ENCODE measurements at places on chromosomes 6 and 20. TPM values are rescaled to one million over a fixed set of nuclear protein-coding genes. Genes with fewer than 3 reads are reported as not detected.

GRCh38 chr6:23533944-23534343 is 592.1 kb upstream of the NRSN1 start:
- no peak for DNase-seq
- no peaks in the 10 kb centered on the region for H3K27me3 ChIP-seq
- no peaks in the 10 kb centered on the region for H3K4me1 ChIP-seq
- H3K36me3 ChIP-seq, result no peaks in the 10 kb centered on the region
- no peak overlapping the region for H3K27ac ChIP-seq

The BPIFB2 gene
- 1.6 TPM for total RNA-seq

The ZBTB12 gene
- 2.8 TPM for total RNA-seq

DNA sequence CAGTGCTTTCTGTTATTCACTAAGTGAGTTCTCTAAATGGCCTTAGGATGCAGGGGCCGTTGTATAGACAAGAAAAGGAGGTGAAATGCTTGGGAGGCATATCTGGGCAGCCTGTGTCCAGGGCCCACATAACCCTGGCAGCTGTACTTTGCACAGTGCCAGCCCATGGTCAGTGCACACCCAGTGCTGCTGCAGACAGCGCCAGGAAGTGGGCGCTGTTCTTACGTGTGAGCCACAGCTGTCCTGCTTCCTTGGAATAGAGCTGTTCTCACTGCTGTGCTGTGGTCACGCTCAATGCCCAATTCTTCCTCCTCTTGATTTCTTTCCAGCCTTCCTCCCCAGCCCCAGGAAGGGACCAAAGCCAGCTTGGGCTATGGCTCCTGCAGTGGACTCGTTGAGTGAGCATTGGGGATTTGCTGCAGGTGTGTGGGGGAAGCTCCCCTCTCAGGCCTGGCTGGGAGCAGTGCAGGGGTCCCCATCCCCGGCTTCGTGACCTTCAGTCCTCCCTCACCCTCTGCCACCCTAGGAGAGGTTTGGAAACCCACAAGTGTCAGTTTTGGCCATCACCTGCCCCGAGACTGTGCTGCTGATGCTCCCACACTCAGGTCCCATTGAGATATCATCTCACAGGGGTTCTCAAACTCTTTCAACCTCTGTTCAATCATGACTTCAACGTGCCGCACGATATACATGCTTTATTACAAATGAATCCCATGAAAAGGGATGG is 246.8 kb upstream of the EXOC2 start:
- peaks cover 25% of the 10 kb centered on the region for H3K27me3 ChIP-seq
- H3K4me1 ChIP-seq, result no peaks in the 10 kb centered on the region
- no peak overlapping the region for H3K27ac ChIP-seq
- H3K36me3 ChIP-seq, result no peaks in the 10 kb centered on the region

DNA sequence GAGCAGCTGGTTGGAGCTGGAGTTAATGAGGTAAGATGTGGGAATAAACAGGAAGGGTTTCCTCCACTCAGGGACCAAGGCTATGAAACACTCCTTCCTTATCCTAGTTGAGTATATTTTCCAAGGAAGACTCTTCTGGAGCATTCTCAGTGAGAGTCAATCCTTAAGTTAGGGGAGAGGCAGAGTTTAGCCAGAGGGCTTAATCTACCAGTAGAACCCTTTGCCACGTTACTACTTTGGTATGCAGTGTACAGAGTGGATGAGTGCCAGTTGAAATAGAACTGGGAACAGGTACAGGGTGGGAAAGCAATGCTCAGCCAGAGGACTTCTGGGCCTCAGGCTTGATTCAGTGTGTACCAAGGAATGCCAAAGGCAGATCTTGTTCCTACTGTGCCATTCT is 114.3 kb downstream of the UBE3D start:
- H3K36me3 ChIP-seq, result no peaks in the 10 kb centered on the region
- H3K27ac ChIP-seq, result no peak overlapping the region
- H3K27me3 ChIP-seq, result no peaks in the 10 kb centered on the region
- no peaks in the 10 kb centered on the region for H3K4me1 ChIP-seq
- no peak overlapping the region for H3K4me3 ChIP-seq

GRCh38 chr20:57450419-57450818 is 59.2 kb downstream of the RBM38 start:
- peaks cover 7% of the 10 kb centered on the region for H3K4me1 ChIP-seq
- H3K4me3 ChIP-seq, result no peak overlapping the region
- H3K27ac ChIP-seq, result no peak overlapping the region

The MCHR2 gene
- not detected for total RNA-seq

The DEFB126 gene
- not detected for total RNA-seq

The SLC22A1 gene
- total RNA-seq, result not detected

The GHRH gene
- not detected for total RNA-seq

GRCh38 chr20:19768325-19768842 is 10.3 kb downstream of the RIN2 start:
- no peak overlapping the region for H3K27ac ChIP-seq
- H3K36me3 ChIP-seq, result no peaks in the 10 kb centered on the region
- no peak for DNase-seq

GRCh38 chr6:33178755-33179475 is 13.4 kb downstream of the COL11A2 start:
- H3K27me3 ChIP-seq, result no peaks in the 10 kb centered on the region
- H3K4me1 ChIP-seq, result no peaks in the 10 kb centered on the region
- H3K36me3 ChIP-seq, result no peaks in the 10 kb centered on the region
- H3K27ac ChIP-seq, result no peak overlapping the region
- H3K4me3 ChIP-seq, result no peak overlapping the region

The RSPH9 gene
- total RNA-seq, result not detected

GRCh38 chr20:11158146-11158545 is 484.3 kb upstream of the JAG1 start:
- no peaks in the 10 kb centered on the region for H3K36me3 ChIP-seq
- H3K27me3 ChIP-seq, result no peaks in the 10 kb centered on the region
- H3K4me1 ChIP-seq, result peaks cover 4% of the 10 kb centered on the region
- no peak overlapping the region for H3K4me3 ChIP-seq
- H3K27ac ChIP-seq, result no peak overlapping the region

GRCh38 chr20:5570452-5570851 is 179.7 kb upstream of the SHLD1 start:
- H3K4me1 ChIP-seq, result no peaks in the 10 kb centered on the region
- no peak overlapping the region for H3K4me3 ChIP-seq
- no peak overlapping the region for H3K27ac ChIP-seq
- H3K36me3 ChIP-seq, result no peaks in the 10 kb centered on the region
- DNase-seq, result no peak
- H3K27me3 ChIP-seq, result no peaks in the 10 kb centered on the region

The DDAH2 gene
- total RNA-seq, result 29.5 TPM

GRCh38 chr6:81295310-81295709 is 457.2 kb downstream of the TENT5A start:
- no peak overlapping the region for H3K27ac ChIP-seq
- H3K4me3 ChIP-seq, result no peak overlapping the region
- DNase-seq, result no peak
- no peaks in the 10 kb centered on the region for H3K27me3 ChIP-seq

- H3K27me3 ChIP-seq, result no peaks in the 10 kb centered on the region
- H3K36me3 ChIP-seq, result no peaks in the 10 kb centered on the region
- H3K27ac ChIP-seq, result no peak overlapping the region
- no peaks in the 10 kb centered on the region for H3K4me1 ChIP-seq
Measured at GRCh38 chr20:51267679-51268078, 244.8 kb upstream of the KCNG1 start.

The HRH3 gene
- total RNA-seq, result not detected

The ENPP5 gene
- 1.4 TPM for total RNA-seq

- H3K4me3 ChIP-seq, result no peak overlapping the region
- H3K27ac ChIP-seq, result no peak overlapping the region
- no peaks in the 10 kb centered on the region for H3K36me3 ChIP-seq
Measured at GRCh38 chr20:41499961-41500725, 118.0 kb downstream of the CHD6 start.

DNA sequence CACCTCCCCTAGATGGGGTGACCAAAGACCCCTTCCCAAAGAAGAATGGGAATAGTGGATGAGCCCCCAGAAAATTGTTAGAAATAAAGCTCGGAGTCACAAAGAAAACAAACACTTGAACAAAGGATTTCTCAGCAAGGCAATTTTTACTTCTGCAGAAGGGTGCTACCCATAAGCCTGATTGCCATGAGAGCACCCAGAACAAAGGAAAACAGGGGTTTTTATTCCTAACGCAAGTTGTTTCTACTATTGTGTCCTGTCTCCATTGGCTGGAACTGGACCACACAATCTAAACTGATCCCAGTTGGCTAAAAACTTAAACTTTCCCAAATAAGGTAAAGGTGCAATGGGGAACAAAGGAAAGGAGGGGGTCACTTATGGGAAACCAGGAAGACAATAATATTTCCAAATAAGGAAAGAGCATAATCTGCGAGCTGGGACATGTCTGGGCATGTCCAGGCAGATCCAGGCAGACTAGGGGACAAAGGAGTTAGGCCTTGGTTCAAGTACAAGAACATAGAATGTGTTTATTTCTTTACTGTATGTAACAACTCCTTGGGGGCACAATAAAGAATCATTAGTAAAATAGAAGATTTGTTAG is 20.0 kb downstream of the HLA-B start:
- no peaks in the 10 kb centered on the region for H3K4me1 ChIP-seq
- DNase-seq, result no peak
- no peaks in the 10 kb centered on the region for H3K36me3 ChIP-seq
- H3K27ac ChIP-seq, result no peak overlapping the region
- H3K27me3 ChIP-seq, result no peaks in the 10 kb centered on the region

The SLC22A16 gene
- 0.38 TPM for total RNA-seq

- no peak overlapping the region for H3K27ac ChIP-seq
- DNase-seq, result no peak
- H3K27me3 ChIP-seq, result no peaks in the 10 kb centered on the region
Measured at GRCh38 chr6:153392156-153392555, 261.1 kb upstream of the RGS17 start.

DNA sequence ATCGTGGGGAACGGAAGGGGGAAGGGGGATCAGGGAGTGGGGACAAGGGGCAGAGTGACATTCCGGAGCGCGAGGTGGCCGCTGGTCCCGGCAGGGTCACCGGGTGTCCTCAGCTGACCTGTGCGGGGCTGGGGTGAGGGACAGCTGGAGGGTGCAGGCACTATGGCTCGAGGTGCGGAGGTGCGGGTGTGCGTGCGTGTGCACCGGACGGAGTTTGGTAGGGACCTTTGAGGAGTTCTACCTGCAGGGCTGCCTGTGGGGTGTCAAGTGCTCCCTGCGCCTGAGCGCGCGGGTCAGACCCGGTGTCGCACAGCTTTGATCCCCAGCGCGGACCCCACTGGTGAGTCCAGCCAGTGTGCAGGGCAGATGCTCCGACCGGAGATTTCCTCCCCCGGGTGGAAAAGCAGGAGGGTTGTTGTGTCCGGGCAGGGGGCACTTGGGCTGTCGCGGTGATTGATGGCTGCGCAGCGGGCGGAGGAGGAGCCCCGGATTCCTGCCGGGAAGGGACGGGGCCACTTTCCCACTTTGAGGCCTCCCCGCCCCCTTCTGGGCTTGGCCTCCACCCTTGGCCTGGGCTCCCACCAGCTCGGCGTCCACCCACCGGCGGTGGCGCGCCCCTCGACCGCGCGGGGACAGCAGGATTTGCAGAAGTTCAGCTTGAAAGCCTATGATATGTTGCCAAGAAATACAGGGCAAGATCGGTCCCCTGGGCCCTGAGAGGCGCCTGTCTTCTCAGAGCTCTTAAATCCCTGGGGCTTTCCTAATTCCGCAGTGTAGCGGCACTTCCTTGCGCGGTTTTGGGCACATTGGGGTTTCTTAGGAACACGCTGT is 658 bp downstream of the RIN2 start:
- H3K36me3 ChIP-seq, result no peaks in the 10 kb centered on the region
- peak overlapping the region; percentile 95 for H3K27ac ChIP-seq
- peaks cover 22% of the 10 kb centered on the region for H3K4me1 ChIP-seq
- no peak for DNase-seq
- H3K4me3 ChIP-seq, result peak overlapping the region; percentile 89

GRCh38 chr20:40741507-40742106 is 52.6 kb upstream of the MAFB start:
- H3K27me3 ChIP-seq, result no peaks in the 10 kb centered on the region
- no peak for DNase-seq
- no peaks in the 10 kb centered on the region for H3K36me3 ChIP-seq
- H3K4me1 ChIP-seq, result no peaks in the 10 kb centered on the region

DNA sequence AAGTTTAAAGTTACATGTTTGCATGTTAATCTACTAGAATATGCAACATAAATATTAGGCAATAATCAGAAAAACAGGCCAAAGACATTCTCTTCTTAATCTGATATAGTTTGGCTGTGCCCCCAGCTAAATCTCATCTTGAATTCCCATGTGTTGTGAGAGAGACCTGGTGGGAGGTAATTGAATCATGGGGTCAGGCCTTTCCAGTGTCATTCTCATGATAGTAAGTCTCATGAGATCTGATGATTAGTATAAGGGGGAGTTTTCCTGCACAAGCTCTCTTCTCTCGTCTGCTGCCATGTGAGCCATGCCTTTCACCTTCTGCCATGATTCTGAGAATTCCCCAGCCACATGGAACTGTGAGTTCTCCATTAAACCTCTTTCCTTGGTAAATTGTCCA is 1241.7 kb upstream of the ADGRB3 start:
- H3K36me3 ChIP-seq, result no peaks in the 10 kb centered on the region
- DNase-seq, result no peak
- H3K4me1 ChIP-seq, result no peaks in the 10 kb centered on the region
- no peak overlapping the region for H3K4me3 ChIP-seq
- no peaks in the 10 kb centered on the region for H3K27me3 ChIP-seq

The PNPLA1 gene
- not detected for total RNA-seq

DNA sequence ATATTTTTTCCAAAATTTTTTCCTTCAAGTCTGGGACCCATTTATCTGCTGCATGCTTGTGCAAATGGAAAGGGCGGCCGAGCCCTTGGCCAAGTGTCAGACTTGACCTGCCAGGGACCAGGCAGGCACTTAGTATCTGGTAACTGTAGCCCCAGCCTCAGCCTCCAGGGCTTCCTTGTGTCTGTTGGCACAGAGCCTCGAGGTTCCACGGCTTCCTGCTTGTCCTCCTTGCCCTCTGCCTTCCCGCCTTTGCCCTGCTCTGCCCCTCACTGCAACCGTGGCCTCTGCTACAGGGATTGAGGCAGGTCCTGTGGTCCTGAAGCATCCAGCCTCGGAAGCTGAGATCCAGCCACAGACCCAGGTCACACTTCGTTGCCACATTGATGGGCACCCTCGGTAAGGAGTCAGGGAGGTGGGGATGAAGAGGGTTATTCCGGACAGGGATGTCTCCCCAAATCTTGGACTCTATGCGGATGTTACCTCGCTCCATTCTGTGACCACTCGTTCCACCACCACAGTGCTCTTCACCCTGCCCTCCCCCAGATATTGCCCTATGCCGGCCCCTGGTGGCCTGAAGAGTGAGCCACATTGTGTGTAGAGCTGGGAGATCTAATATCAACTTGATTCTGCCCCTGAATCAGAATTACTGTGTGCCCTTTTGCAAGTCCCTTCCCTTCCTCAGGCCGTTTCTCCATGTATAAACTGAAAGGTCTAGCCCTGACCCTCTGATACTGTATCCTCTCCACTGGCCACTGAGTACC is 41.5 kb upstream of the SRF start:
- no peak for DNase-seq
- no peaks in the 10 kb centered on the region for H3K4me1 ChIP-seq
- no peak overlapping the region for H3K4me3 ChIP-seq
- no peaks in the 10 kb centered on the region for H3K27me3 ChIP-seq
- H3K36me3 ChIP-seq, result no peaks in the 10 kb centered on the region

DNA sequence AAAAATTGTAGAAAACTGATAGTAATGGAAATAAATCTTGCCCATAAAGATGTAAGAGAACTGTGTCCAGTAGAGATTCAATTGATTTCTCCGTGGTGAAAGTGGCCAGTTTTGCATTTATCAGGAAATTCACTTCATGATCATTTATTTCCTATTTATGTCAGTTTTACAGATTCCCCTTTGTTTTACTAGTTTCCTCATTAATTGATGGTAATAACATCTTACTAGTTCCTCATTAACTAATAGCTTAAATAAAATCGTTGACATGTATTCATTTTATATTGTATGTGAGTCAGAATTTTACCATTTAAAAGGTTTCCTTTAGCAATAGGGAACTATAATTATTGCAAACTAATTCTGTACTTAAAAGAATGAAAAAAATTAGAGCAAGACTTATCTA is 99.8 kb upstream of the ADGRF1 start:
- peaks cover 9% of the 10 kb centered on the region for H3K4me1 ChIP-seq
- H3K4me3 ChIP-seq, result no peak overlapping the region
- no peaks in the 10 kb centered on the region for H3K36me3 ChIP-seq
- no peak for DNase-seq
- no peak overlapping the region for H3K27ac ChIP-seq
